ENCODE measurements at places on chromosomes 11 and 22. TPM values are rescaled to one million over a fixed set of nuclear protein-coding genes. Genes with fewer than 3 reads are reported as not detected.

Gene PANX2
- 4.4 TPM for total RNA-seq

Gene PSMA1
- total RNA-seq, result 107 TPM

Gene MICAL2
- total RNA-seq, result 163 TPM

Gene GDPD4
- total RNA-seq, result not detected

Gene OR1S2
- not detected for total RNA-seq

Gene IL17REL
- total RNA-seq, result not detected

Data from mammary epithelial cell (primary cell).